ENCODE measurements at places on chromosomes 1 and 21. TPM values are rescaled to one million over a fixed set of nuclear protein-coding genes. Genes with fewer than 3 reads are reported as not detected.

Gene BSND
- not detected for total RNA-seq

Gene TMEM51
- total RNA-seq: 3.6 TPM

Gene PPIAL4G
- total RNA-seq: not detected

Gene C4BPA
- not detected for total RNA-seq

Gene DNAH14
- total RNA-seq: 2.7 TPM

Gene SAMSN1
- not detected for total RNA-seq

Gene NPL
- 0.36 TPM for total RNA-seq

Gene CD247
- not detected for total RNA-seq

Gene SLFNL1
- total RNA-seq: under 0.01 TPM

Gene OR2T35
- total RNA-seq: not detected

Gene TMPRSS15
- not detected for total RNA-seq

Gene RIPK4
- total RNA-seq: under 0.01 TPM
